ENCODE measurements at places on chromosomes 2 and 18.

DNA sequence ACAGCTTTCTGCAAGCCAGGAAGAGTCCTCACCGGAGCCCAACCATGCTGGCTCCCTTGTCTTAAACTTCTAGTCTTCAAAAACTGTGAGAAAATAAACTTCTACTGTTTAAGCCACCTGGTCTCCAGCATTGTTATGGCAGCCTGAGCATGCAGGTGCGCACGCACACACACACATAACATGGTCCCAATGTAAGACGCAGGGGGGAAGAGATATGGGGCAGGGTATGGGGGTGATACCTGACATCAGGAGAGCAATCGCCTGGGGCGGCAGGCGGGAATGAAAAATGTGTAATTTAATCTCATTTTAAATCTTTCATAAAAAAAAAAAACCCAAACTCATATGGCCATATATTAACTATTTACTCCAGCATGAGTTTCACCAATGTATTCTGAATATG lies 18.0 kb downstream of the HJURP start:
- no peaks in the 10 kb centered on the region for H3K27me3 ChIP-seq
- no peak overlapping the region for H3K4me3 ChIP-seq
- no peak overlapping the region for H3K27ac ChIP-seq
- H3K36me3 ChIP-seq: no peaks in the 10 kb centered on the region
- no peak for DNase-seq

- no peak overlapping the region for H3K4me3 ChIP-seq
- no peak for DNase-seq
- H3K27me3 ChIP-seq: no peaks in the 10 kb centered on the region
- no peak overlapping the region for H3K27ac ChIP-seq
- no peaks in the 10 kb centered on the region for H3K4me1 ChIP-seq
Observed at GRCh38 chr2:182252534-182252933, 174.3 kb downstream of the PDE1A start.

DNA sequence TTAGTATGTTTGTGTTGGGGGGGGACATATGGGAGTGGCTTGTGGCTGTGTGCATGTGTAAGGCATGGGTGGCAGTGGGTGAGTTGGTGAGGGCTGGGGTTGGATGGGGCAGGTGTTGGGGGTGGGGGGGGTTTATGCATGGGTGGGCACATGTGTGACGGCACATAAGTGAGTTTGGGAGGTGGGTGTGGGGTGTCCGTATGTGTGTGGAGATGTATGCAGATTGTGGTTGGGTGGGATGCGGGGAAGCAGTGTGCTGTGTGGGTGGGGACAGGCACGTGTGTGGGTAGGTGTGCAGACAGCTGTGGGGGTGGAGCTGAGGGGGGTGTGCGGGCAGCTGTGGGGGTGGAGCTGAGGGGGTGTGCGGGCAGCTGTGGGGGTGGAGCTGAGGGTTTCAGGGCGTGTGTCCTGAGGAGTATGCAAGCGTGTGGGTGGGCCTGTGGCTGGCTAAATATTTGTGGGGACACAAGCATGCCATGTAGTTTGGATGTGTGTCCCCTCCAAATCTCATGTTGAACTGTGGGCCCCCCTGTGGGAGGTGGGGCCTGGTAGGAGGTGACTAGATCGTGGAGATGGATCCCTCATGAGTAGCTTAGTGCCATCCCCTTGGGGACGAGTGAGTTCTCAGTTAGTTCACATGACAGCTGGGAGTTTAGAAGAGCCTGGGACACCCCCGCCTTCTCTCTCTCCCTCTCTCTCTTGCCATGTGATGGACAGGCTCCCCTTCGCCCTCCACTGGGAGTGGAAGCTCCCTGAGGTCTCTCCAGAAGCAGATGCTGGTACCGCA lies 59.4 kb downstream of the ANKMY1 start:
- H3K27ac ChIP-seq: no peak overlapping the region
- no peak for DNase-seq
- H3K4me1 ChIP-seq: no peaks in the 10 kb centered on the region
- no peak overlapping the region for H3K4me3 ChIP-seq
- no peaks in the 10 kb centered on the region for H3K27me3 ChIP-seq
- H3K36me3 ChIP-seq: peaks cover 14% of the 10 kb centered on the region

- H3K27ac ChIP-seq: no peak overlapping the region
- H3K4me1 ChIP-seq: no peaks in the 10 kb centered on the region
- no peaks in the 10 kb centered on the region for H3K27me3 ChIP-seq
- DNase-seq: peak; percentile 50
- H3K36me3 ChIP-seq: no peaks in the 10 kb centered on the region
- no peak overlapping the region for H3K4me3 ChIP-seq
Observed at GRCh38 chr2:108910541-108911396, 78.3 kb downstream of the EDAR start.

DNA sequence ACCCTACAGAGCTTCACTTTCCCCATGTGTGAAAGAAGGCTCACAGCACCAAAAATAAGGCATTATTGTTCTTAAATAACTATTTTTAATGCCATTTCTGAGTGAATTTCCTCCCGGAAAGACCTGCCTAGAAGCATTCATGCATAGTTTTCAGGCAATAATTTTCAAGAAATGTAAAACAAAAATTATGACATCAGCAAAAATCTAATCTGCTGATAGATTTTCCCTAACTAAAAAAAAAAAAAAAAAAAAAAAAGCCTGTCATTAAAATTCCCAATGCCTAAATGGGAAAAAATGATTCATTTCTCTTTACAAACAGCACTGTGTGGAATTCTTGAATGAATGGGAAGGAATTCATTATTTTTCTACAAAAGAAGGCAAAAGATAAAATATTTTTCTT lies 35.4 kb downstream of the ABCB11 start:
- H3K4me1 ChIP-seq: no peaks in the 10 kb centered on the region
- no peaks in the 10 kb centered on the region for H3K36me3 ChIP-seq
- no peak for DNase-seq
- H3K27ac ChIP-seq: no peak overlapping the region
- no peaks in the 10 kb centered on the region for H3K27me3 ChIP-seq

Measured in ascending aorta (tissue), 2 donors.